NCI-H2029 (cell line): ENCODE measurements at places on chromosomes 5 and 9.

DNA sequence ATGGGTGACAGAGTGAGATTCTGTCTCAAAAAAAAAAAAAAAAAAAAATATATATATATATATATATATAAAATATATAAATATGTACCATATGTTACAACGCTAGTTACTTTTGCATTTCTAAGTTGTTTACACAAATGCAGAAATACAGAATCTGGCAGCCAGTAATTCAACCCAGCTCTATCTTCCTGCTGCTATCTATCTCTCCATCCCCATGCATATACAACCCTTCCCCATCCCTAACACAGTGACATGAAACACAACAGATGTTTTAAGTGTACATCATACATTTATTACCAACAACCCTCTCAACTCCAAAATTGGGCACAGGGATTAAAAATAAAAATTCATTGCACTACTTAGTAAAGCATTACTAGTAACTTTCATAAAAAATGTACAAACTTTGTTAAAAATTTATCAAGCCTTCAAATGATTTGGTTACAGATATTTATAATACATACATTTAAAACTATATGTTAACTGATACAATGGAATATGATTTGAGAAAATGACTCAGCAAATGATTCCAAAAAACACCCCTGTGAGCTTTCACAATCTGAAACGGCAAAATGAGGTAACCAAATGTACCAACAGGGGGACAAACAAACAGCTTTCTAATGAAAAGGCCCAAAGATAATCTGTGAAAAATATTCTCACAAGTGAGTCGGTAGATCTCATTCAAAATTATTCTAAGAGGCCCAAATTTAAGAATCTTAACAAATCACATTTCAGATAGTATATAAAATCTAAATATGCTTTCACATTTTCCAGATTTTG is 63.8 kb downstream of the RNF38 start:
- no peak for DNase-seq

- no peak for DNase-seq
Measured at GRCh38 chr9:117013440-117013995, 326.4 kb downstream of the TRIM32 start.

- no peak for DNase-seq
Measured at GRCh38 chr9:37617832-37618231, 25.4 kb upstream of the TOMM5 start.

DNA sequence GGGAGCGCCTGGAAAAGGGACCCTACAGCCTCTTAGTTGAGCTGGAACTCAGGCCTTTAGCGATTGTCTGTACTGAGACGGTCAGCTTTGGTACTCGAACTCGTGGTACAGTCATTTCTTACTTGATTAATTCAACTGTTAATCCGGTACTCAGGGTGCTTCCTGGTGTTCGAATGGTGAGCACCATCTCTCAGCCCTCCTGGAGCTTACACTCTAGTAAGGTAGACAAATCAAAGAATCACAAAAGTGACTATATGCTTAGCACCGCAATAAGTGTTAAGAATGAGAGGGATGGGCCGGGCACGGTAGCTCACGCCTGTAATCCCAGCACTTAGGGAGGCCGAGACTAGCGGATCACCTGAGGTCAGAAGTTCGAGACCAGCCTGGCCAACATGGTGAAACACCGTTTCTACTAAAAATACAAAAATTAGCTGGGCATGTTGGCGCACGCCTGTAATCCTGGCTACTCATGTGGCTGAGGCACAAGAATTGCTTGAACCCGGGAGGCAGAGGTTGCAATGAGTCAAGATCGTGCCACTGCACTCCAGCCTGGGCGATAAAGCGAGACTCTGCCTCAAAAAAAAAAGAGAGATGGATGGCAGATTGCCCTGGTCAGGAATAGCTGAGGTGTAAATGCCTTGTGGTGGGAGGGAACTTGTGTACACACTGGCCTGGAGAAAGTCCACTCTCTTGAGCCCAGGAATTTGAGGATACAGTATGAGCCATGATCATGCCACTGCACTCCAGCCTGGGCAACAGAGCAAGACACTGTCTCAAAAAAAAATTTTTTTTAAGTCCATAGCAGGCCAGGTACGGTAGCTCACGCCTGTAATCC is 981 bp downstream of the TCOF1 start:
- DNase-seq: no peak

GRCh38 chr5:75716715-75717081 is 539 bp downstream of the POC5 start:
- no peak for DNase-seq

DNA sequence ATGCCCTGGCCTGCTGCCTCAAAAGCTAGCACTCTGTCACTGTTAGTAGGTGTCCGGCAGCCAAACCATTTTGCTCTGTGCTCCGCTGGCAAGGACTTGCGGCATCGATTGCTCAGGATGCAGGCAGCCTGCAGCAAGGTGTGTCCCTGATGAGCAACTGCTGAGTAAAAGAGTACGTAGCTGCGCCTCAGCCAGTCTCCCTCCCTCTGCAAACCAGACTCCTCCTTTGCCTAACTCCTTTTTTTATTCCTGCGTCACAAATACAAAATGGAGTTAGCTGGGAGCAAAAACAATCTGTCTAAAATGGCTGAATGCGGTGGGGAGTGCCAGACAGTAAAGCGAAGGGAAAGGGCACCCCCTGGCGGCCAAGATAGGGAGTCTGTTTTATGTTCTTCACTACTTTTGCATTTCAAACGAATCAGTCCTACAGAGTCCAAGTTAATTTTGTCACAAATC is 61.1 kb downstream of the DIAPH1 start:
- peak; percentile 96 for DNase-seq

DNA sequence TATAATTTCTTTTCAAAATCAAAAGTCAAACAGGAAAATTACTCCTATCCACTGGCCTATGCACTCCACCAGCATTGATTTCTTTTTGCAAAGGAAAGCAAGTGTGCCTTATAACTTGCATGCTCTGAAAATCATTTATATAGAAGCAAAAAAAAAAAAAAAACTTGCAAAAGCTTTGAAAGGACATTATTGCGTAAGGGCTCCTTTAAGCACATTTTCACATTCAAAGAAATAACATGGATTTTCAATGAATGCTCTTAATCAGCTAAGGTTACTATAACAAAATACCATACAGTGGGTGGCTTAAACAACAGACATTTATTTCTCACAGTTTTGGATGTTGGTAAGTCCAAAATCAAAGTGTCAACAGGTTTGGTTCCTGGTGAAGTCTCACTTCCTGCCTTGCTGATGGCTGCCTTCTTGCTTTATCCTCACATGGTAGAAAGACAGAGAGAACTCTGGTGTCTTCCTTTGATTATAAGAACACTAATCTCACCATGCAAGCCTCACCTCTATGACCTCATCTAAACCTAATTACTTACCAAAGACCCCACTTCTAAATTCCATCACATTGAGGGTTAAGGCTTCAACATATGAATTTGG is 755.2 kb upstream of the CDH10 start:
- DNase-seq: no peak

- no peak for DNase-seq
Measured at GRCh38 chr5:171365351-171365750, 22.3 kb upstream of the NPM1 start.
